Activated T-cell treated with anti-CD3 and anti-CD28 coated beads, Interleukin-2, amount 50 U/mL, for 72 hours (primary cell): ENCODE measurements at places on chromosomes 5 and 9.

DNA sequence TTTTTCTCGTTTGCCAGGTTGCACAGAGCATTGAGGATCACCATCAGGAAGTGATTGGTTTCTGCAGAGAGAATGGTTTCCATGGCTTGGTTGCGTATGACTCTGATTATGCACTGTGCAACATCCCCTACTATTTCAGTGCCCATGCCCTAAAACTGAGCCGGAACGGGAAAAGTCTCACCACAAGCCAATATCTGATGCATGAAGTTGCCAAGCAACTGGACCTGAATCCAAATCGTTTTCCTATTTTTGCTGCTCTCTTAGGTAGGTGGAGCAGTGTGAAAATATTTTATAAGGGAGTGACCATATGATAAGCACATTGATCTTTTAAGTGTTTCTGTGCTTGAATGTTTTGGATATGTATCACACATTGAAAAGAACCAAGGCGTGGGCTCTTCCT lies 17.7 kb upstream of the FAM120AOS start:
- H3K27me3 ChIP-seq = no peaks in the 10 kb centered on the region
- H3K36me3 ChIP-seq = peaks cover 14% of the 10 kb centered on the region
- no peak for DNase-seq
- peak overlapping the region; percentile 32 for H3K27ac ChIP-seq
- peaks cover 67% of the 10 kb centered on the region for H3K4me1 ChIP-seq

DNA sequence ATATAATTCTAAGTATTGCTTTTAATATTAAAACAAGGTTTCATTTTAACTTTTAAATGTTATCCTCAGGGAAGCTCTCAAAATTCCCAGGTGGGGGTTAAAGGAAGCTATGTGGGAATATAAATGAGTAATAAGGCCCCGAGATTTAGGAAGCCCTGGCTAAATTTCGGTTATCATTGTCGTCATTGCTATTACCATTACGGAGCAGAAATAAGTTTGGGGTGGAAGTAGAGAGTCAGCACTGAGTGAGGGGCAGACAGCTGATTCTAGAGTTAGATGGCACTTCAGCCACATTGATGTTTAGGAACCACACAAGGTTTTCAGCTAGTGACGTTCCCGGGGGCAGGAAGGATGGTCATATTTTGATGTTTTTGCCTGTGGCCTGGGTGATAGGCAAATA lies 74.9 kb downstream of the NREP start:
- DNase-seq = no peak
- no peaks in the 10 kb centered on the region for H3K27me3 ChIP-seq
- no peak overlapping the region for H3K27ac ChIP-seq
- H3K4me1 ChIP-seq = no peaks in the 10 kb centered on the region

- H3K27ac ChIP-seq = peak overlapping the region; percentile 50
- DNase-seq = no peak
- no peaks in the 10 kb centered on the region for H3K4me1 ChIP-seq
- peaks cover 25% of the 10 kb centered on the region for H3K27me3 ChIP-seq
- H3K4me3 ChIP-seq = no peak overlapping the region
These were observed 35.0 kb upstream of the UNC5A start for GRCh38 chr5:176775409-176775808.

DNA sequence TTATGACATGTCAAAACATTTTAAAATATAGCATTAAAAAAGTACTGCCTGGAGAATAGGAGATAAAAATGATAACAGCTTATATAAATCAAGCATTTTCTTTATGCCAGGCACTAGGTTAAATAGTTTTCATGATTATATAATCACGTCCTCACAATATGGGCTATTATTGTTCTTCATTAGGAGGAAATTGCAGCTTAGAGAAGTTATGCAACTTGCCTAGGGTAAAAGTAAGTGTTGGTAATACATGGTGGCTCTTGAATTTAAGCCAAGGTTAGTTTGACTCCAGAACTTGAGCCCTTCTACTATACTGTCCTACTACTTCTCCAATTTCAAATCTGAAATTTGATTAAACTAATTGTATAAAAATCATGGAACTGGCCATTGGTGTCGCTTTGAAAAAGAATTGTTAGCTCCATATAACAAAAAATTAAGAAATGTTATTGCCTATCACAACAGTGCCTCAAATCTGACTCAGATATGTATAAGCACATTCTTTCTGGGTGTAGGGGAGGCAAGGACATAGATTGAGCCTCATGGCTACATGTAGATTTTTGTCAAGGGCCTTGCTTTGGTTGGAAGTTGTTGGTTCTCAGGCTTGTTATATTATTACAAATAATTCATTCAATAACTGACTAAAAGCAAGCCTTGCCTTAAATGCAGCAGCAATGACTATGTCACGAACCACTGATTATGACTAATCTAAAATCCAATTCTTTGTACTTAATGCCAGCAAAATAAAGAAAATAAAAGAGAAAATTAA lies 223.5 kb upstream of the DAB2 start:
- H3K4me3 ChIP-seq = no peak overlapping the region
- H3K27ac ChIP-seq = no peak overlapping the region
- peaks cover 5% of the 10 kb centered on the region for H3K4me1 ChIP-seq
- no peaks in the 10 kb centered on the region for H3K36me3 ChIP-seq
- no peak for DNase-seq

- H3K27me3 ChIP-seq = no peaks in the 10 kb centered on the region
- no peak overlapping the region for H3K4me3 ChIP-seq
- H3K27ac ChIP-seq = no peak overlapping the region
- H3K36me3 ChIP-seq = no peaks in the 10 kb centered on the region
These were observed 65.9 kb downstream of the DAP start for GRCh38 chr5:10695055-10695649.

- no peak for DNase-seq
- no peak overlapping the region for H3K27ac ChIP-seq
- no peaks in the 10 kb centered on the region for H3K36me3 ChIP-seq
- no peak overlapping the region for H3K4me3 ChIP-seq
- no peaks in the 10 kb centered on the region for H3K27me3 ChIP-seq
- H3K4me1 ChIP-seq = no peaks in the 10 kb centered on the region
These were observed 384.8 kb downstream of the PRR16 start for GRCh38 chr5:120848883-120849282.

DNA sequence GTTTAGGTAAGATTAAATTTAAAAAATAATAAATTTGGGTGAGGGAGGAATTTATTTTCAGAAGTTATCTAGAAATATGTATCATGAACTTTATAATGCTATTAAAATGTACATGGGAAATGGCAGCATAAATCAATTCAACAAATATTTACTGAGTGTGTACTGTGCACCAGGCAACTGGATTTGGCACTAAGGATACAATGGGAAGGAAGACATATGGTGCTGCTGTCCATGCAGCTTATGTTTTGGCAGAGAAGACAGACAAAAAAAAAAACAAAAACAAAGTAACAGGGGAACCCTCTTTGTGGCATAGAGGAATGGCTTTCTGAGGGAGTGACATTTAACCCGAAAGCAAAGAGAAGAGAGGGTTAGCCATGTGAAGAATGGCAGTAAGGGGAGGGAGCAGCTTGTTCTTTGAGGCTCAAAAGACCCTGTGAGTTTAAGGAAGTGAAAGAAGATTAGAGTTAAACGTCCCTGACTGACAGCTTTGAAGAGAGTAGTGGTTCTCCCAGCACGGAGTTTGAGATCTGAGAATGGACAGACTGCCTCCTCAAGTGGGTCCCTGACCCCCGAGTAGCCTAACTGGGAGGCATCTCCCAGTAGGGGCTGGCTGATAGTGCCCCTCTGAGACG lies 23.9 kb downstream of the CNTRL start:
- no peak overlapping the region for H3K4me3 ChIP-seq
- H3K27ac ChIP-seq = no peak overlapping the region
- no peaks in the 10 kb centered on the region for H3K27me3 ChIP-seq
- no peaks in the 10 kb centered on the region for H3K4me1 ChIP-seq

GRCh38 chr5:132459983-132460838 lies 30.4 kb downstream of the IRF1 start:
- H3K4me1 ChIP-seq = peaks cover 92% of the 10 kb centered on the region
- peak overlapping the region; percentile 20 for H3K4me3 ChIP-seq
- H3K27ac ChIP-seq = peak overlapping the region; percentile 64
- no peak for DNase-seq
- H3K36me3 ChIP-seq = peaks cover 12% of the 10 kb centered on the region

GRCh38 chr9:80789831-80790230 lies 899.5 kb downstream of the TLE1 start:
- H3K4me3 ChIP-seq = no peak overlapping the region
- H3K27ac ChIP-seq = no peak overlapping the region
- H3K4me1 ChIP-seq = no peaks in the 10 kb centered on the region
- H3K27me3 ChIP-seq = no peaks in the 10 kb centered on the region
- H3K36me3 ChIP-seq = no peaks in the 10 kb centered on the region

GRCh38 chr9:36864491-36865410 lies 169.3 kb downstream of the PAX5 start:
- peaks cover 12% of the 10 kb centered on the region for H3K27me3 ChIP-seq
- no peaks in the 10 kb centered on the region for H3K4me1 ChIP-seq
- no peaks in the 10 kb centered on the region for H3K36me3 ChIP-seq

- peaks cover 36% of the 10 kb centered on the region for H3K27me3 ChIP-seq
- H3K27ac ChIP-seq = no peak overlapping the region
- no peaks in the 10 kb centered on the region for H3K36me3 ChIP-seq
- no peak for DNase-seq
- no peak overlapping the region for H3K4me3 ChIP-seq
These were observed 68.5 kb upstream of the RAI14 start for GRCh38 chr5:34587355-34588241.

DNA sequence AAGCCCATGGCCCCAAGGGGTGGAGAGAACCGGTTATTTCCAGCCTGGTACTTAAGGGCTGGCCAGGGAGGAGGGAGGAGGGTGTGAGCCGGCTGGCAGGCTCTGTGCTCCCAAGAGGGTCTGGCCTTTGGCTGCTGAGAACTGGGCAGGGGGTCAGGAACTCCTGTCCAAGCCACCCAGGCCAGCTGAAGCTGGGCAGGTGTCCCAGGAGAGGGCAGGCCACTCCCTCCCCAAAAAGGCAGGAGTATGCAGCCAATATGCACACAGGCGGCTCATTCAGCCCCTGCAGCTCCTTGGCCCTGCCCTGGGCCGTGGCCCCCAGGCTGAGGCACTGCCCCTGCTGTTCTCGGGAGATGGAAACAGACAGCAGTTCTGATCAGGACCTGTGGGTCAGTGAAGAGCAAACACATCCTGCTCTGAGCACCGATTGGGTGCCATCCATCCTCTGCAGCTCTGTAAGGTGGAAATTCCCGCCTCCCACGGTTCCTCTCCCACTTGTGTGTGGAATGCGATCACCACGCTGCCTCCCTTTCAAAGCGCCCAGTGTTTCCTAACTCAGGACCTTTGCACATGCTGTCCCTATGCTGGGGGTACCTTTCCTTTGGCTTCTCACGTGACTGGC lies 17.1 kb upstream of the KIF12 start:
- DNase-seq = no peak
- no peak overlapping the region for H3K4me3 ChIP-seq
- H3K4me1 ChIP-seq = no peaks in the 10 kb centered on the region

- H3K4me1 ChIP-seq = no peaks in the 10 kb centered on the region
- no peaks in the 10 kb centered on the region for H3K36me3 ChIP-seq
- DNase-seq = no peak
- H3K27me3 ChIP-seq = no peaks in the 10 kb centered on the region
These were observed 619.4 kb upstream of the KLF4 start for GRCh38 chr9:108108852-108109448.

- DNase-seq = no peak
- peak overlapping the region; percentile 78 for H3K4me3 ChIP-seq
- H3K27me3 ChIP-seq = peaks cover 64% of the 10 kb centered on the region
- peaks cover 1% of the 10 kb centered on the region for H3K36me3 ChIP-seq
- H3K27ac ChIP-seq = no peak overlapping the region
These were observed 494 bp upstream of the CXXC5 start for GRCh38 chr5:139647506-139648204.

DNA sequence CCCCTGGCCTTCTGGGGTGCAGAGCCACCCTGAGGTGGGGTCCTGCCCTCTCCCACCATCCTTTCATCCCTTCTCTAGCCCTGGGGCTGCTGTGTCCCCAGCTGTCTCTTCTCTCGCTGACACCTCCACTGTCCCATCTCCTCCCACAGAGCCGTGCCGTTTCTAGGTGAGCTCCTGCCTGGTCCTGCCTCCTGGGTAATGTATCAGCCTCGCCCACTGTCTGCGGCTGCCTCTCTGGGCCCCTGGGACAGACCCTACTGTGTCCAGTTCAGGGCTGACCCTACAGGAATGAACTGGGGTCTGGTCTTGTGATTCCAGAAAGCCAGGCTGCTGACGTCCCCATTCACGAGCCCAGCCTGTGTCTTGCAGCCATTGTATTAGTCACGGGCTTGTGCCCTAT lies 4.1 kb downstream of the PAEP start:
- no peak overlapping the region for H3K4me3 ChIP-seq
- no peak for DNase-seq
- H3K36me3 ChIP-seq = no peaks in the 10 kb centered on the region

DNA sequence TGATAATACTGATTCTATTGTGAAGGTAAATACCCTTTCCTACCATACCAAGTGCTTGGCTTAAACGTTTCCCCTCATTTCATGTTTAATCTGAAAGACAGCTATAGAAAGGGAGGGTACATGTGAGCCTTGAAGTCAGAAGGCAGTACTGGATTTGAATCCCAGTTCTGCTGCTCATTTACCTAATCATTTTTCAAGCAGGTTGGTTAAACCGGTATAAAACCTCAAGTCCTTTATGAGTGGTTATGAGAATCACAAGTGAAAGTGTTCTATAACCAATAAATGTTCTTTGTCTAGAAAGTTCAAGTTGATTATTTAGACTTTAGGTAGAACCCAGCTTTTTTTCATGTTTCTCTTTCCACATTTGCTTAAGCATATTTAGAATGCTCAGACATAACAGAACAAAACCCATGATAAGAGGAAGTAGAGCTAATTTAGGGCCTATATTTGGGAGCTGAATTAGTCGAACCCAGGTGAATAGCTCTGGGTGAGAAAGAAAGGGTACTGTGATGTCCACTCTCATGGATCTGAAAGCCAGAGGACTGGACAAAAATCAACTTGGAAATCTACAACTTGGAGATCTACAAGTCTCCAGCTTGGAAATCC lies 29.7 kb upstream of the F2RL2 start:
- H3K4me3 ChIP-seq = no peak overlapping the region
- no peaks in the 10 kb centered on the region for H3K27me3 ChIP-seq
- H3K36me3 ChIP-seq = peaks cover 16% of the 10 kb centered on the region
- H3K4me1 ChIP-seq = peaks cover 14% of the 10 kb centered on the region
- no peak for DNase-seq
- no peak overlapping the region for H3K27ac ChIP-seq

DNA sequence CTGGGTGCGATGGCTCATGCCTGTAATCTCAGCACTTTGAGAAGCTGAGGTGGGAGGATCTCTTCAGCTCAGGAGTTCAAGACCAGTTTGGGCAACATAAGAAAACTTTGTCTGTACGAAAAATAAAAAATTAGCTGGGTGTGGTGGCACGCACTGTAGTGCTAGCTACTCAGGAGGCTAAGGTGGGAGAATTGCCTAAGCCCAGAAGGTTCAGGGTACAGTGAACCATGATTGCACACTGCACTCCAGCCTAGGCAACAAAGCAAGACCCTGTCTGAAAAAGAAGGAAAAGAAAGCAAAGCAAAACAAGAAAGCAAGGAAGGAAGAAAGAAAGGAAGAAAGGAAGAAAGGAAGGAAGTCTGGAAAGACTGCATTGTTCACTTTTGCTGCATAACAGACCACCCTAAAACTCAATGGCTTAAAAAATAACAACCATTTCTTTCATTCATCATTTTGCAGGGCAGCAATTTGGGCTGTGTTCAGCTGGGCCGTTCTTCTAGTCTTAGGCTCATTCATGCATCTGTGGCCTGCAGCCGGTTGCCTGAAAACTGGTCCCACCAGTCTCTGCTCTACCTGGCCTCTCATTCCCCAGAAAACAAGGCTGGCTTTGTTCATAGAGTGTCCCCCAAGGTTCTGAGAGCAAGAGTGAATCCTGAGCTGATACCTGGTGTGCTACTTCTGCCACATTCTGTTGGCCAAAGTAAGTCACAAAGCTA lies 82.4 kb upstream of the MIER3 start:
- H3K27me3 ChIP-seq = peaks cover 9% of the 10 kb centered on the region
- no peak overlapping the region for H3K27ac ChIP-seq
- H3K36me3 ChIP-seq = no peaks in the 10 kb centered on the region
- peaks cover 21% of the 10 kb centered on the region for H3K4me1 ChIP-seq
- DNase-seq = no peak
